Cortex of kidney (tissue), 1 donor: ENCODE measurements at places on chromosomes 3 and 15.

DNA sequence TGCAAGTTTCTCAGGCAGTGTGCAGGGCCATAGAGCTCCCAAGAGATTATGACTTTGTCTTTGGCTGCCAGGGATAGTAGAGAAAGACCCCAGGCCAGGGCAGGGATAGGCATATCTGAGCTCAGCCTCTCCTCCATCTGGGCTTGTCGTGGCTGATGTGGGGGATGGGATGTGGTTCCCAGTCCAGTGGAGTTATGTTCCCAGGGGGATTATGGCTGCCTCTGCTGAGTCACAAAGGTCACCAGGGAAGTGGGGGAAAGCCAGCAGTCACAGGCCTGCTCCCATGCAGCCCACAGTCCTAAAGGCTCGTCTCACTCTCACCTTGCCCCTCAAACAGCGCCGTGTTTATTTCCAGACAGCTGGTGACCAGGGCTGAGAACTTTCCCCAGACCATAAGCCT, 354.9 kb downstream of the SI start:
- no peak for DNase-seq

DNA sequence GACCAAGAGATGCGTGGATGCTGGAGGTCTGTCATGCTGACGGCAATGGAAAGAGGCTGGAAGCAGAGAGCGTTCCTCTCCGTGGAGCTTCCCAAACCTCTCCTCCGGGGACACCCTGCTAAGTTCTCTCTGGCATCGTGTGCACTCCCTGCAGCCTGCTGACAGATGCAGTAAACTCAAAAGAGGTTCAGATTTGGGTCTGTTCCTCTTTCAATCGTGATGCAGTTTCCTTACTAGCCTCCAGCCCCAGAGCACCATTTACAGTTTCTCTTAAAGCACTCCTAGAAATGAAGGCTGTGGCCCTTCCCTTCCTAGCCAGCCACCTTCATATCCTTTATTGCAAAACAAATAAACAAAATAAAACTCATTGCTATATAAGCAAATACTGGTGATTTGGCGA, 47.3 kb upstream of the LRRC58 start:
- DNase-seq = no peak

- no peak for DNase-seq
These were observed 69.0 kb upstream of the FNDC3B start for GRCh38 chr3:171970301-171970788.

DNA sequence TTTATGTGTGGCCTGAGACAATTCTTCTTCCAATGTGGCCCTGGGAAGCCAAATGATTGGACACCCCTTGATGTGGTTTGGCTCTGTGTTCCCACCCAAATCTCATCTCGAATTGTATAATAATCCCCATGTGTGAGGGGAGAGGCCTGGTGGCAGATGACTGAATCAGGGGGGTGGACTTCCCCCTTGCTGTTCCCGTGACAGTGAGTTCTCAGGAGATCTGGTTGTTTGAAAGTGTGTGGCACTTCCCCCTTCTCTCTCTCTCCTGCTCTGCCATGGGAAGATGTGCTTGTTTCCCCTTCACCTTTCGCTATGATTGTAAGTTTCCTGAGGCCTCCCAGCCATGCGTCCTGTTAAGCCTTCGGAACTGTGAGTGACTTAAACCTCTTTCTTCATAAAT, 60.1 kb upstream of the PARL start:
- DNase-seq = no peak

- no peak for DNase-seq
These were observed 202.6 kb downstream of the UACA start for GRCh38 chr15:70560617-70561328.

- no peak for DNase-seq
These were observed 41.4 kb downstream of the SORD start for GRCh38 chr15:45064386-45064785.

GRCh38 chr15:83295417-83295816, 11.0 kb upstream of the BNC1 start:
- no peak for DNase-seq

- no peak for DNase-seq
These were observed 106.3 kb downstream of the PDCD6IP start for GRCh38 chr3:33904730-33905129.
